ENCODE measurements at places on chromosomes 4 and X.

- no peak for DNase-seq
These were observed 64.3 kb upstream of the CD99 start for GRCh38 chrX:2626750-2627149.

DNA sequence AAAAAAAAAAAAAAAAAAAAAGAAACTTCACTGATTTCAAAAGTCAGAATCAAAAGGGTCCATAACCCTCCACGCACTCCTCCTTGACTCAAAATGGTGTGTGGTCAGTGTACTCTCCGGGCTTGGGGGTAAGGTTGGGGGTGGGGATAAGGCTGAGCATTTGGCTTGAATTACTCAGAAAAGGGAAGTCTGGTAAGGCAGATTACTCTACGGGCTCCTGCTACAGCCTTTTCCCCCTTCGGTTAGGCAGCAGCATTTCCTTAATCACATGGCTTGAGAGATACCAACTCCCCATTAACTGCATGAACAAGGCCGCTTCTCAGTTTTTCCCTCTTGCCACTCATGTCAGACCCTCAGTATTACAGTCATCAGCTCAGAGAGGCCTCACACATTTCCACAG lies 135.4 kb upstream of the DUSP21 start:
- no peak for DNase-seq

- no peak for DNase-seq
These were observed 53.7 kb upstream of the RBPJ start for GRCh38 chr4:26267087-26267486.

DNA sequence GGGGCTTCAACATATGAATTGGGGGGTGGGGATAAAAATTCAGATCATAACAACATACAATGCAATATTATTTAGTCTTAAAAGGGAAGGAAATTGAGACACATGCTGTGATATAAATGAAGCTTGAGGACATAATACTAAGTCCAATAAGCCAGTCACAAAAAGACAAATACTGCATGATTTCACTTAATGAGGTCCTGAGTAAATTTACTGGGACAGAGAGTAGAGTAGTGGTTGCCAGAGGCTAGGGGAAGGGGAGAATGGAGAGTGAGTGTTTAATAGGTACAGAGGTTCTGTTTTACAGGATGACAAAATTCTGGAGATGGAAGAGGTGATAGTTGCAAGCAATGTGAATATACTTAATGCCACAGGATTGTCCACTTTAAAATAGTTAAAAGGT lies 89.2 kb upstream of the RAPGEF2 start:
- DNase-seq = no peak

GRCh38 chrX:10615931-10616774 lies 4.2 kb downstream of the MID1 start:
- no peak for DNase-seq

GRCh38 chr4:83231620-83232076 lies 53.0 kb downstream of the COQ2 start:
- no peak for DNase-seq

GRCh38 chr4:124738994-124739393 lies 26.5 kb upstream of the ANKRD50 start:
- DNase-seq = no peak

DNA sequence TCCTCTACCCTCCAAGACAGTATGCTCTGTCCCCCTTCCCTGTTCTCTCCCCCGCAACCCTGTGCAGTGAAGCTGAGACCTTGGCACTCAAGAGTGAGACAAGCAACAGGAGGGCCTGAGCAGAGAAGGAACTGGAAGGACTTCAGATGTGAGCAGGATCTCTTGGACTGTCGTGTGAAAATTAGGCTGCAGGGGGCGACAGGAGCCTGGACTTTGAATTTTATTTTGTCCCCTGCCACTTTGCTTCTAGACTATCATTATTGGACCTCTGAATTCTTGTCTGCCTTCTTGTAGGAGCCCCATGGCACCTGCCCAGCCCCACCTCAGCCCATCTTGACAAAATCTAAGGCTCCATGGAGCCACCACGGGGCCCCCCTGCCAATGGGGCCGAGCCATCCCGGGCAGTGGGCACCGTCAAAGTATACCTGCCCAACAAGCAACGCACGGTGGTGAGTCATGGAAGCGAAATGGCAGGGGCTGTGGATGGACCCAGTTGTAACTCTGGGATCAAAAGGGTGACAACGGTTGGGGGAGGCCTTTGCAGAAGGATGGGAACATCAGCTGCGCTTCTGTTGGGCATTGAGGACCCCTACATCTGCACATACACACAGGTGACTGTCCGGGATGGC lies 1.7 kb downstream of the ARAF start:
- no peak for DNase-seq

- no peak for DNase-seq
These were observed 3.3 kb upstream of the BBS7 start for GRCh38 chr4:121873604-121874003.

GRCh38 chr4:72864898-72865297 lies 204.6 kb downstream of the COX18 start:
- no peak for DNase-seq

- DNase-seq = no peak
These were observed 1.7 kb upstream of the USP27X start for GRCh38 chrX:49877397-49878101.

- no peak for DNase-seq
These were observed 93.6 kb upstream of the PTPN13 start for GRCh38 chr4:86500527-86500926.

GRCh38 chrX:119417842-119418241 lies 18.7 kb downstream of the SLC25A43 start:
- DNase-seq = no peak

GRCh38 chr4:10534820-10535219 lies 77.6 kb upstream of the ZNF518B start:
- no peak for DNase-seq

DNA sequence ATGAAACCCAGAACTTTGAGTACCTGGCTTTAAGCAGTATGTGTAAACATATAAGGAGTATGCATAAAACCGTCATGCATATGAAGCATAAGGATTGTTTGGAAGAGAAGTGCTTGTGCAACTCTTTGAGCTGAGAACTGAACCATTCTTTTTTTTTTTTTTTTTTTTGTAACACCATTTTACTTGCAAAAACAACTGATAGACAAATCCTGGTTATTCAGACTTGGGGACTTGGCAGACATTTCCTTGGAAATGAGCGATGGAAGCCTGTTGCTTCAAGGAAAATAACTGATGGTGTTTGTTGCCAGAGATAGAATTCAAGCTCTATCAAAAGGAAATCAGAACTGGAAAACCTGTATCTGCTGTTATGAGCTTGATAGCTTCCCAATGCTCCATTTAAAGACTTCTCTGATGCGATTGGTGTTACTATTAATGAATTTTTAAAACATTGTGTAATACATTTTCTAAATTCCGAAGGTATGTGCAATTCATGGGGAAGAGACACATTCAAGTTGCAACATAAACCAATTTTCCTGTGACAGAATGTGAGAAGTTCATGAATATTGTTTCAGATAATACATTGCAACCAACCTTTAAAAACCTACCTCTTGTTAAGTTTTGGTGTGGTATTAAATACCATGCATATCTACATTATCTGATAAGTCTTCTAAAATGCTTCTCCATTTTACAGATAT lies 47.0 kb upstream of the FAT1 start:
- no peak for DNase-seq

DNA sequence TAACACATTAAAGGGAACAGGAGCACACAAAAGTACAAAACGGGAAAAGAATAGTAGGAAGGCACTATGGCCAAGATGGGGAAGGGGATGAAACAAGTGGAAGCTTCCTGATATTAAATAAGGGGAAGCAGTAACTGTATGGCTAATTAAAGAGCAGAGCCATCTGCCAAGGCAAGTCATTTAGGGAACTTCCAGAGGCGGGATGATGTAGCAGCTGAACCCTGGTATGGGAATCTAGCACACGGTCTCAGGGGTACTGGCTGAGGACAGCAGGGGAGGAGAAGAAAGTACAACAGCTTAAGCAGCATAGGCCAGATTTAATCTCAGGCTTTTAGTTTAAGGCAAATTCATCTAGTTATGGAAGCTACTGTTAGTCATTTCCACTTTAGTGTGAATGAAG lies 59.1 kb downstream of the IGFBP7 start:
- DNase-seq = no peak

- DNase-seq = no peak
These were observed 73.5 kb downstream of the CLCN5 start for GRCh38 chrX:49995795-49996455.

DNA sequence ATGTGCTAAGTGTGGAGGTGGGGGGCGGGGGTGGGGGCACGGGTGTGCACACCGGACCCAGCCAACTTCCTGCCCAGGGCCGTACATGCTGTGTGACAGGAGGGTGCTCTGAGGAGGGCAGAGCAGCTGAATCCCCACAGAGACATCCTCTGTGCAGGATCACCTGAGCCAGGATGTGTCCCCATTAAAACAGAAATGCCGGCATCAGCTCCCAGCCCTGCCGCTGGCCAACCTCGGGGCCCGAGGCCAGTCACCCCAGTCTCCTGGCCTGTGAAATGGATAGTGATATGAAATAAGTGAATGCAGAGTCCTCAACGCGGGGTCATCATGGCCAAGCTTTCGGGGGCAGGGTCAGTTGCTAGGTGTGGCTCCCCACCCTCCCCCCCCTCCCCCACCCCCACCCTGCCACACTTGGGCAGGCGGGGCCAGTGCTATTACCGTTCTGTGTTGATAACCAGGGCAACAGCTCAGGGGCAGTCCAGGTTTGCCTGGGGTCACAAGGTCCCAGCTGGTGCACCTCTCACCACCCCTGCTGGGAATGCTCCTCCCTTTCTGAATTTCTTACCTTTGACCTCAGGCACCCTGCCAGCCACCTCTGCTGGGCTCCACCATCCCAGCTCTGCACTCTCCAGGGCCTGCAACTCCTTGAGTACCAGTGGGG lies 227.2 kb upstream of the PSAPL1 start:
- DNase-seq = no peak

- no peak for DNase-seq
These were observed at the start of gene NKX1-1 for GRCh38 chr4:1406394-1406980. Gene NKX1-1 (minus strand): TSS chr4:1406442. CDS start chr4:1406442, 0 bp downstream.

GRCh38 chr4:7253837-7254236 lies 61.5 kb downstream of the SORCS2 start:
- no peak for DNase-seq

DNA sequence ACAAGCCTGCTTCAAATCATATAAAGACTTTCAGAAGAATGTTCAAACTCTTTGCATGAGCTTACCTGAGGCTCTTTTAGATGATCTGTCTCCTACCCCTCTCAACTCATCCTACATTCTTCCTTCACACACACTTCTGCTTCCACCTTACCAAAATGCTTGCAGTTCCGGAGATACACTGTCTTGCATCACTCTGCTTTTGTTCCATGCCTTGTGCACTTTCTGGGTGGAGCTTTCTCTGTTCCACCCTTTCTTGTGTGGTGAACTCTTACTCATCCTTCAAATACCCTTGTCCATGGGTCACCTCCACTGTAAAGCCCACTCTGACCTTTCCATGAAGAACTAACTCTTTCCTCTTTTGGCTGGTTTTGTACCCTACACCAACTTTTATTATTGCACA lies 18.4 kb upstream of the MGST2 start:
- DNase-seq = no peak

- no peak for DNase-seq
These were observed 292.3 kb upstream of the FSTL5 start for GRCh38 chr4:162456106-162456505.

DNA sequence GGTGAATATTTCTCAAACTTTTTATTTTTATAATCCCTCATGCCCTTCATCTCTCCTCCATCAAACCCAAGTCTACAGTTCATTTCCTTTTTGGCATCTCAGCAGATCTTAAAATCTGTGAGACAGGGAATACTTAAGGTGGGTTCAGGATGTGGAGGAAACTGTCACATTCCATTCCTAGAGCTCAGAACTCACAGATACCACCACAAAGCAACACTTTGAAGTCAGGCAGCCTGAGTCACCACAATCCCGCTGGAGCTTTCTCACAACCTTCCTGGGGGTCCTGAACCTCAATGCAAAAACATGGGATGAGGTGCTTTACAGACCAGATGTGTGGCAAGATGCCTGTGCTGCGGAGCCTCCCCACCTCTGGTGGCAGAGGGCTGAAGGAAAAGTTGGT lies 63.2 kb downstream of the HHIP start:
- no peak for DNase-seq

DNA sequence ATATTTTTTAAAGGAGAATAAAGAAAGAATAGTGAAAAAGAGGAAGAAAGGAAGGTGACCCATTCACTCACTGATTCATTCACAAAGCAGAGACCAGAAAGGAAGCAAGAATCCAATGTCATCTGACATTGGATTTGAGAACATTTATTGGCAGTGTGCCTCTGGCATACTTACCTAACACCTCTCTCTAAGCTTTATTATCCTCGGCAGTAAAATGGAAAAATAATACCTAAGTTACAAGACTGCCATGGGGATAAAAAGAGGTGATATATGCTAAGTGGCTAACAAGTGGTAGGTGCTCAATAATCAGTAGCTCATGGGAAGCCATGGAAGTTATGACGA lies 41.6 kb upstream of the PPARGC1A start:
- DNase-seq = no peak

DNA sequence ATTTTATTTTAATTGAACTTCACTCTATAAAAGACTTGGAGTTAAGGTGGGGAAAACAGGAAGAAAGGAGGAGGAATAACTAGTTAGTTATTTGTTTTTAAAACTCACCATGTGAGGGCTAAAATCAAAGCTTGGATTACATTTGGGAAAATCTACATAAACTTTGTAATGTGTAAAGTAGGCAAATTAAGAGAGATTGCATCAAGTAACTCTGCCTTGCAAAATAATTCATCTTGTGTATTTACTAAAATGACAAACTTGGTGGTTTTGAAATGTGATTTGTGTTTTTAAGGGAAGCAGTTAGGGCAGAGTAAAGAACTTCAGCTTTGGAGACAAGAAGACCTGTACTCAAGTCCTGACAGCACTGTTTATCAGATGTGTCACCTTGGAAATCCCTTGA lies 43.3 kb upstream of the RASSF6 start:
- DNase-seq = no peak

DNA sequence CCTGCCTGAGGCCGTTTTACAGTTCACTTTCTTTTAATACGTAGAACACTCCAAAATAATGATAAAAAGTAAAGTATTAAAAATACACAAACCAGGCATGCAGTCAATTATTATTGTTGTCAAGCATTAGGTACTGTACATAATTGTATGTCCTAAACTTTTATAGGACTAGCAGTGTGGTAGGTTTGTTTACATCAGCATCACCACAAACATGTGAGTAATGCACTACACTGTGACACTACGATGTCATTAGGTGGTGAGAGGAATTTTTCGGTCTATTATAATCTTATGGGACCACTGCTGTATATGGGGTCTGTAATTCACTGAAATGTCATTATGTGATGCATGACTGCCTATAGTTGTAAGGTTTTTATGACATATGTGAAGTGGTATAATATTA lies 149.5 kb upstream of the SH3RF1 start:
- no peak for DNase-seq

- no peak for DNase-seq
These were observed 8.0 kb downstream of the SFRP2 start for GRCh38 chr4:153780876-153781275.

DNA sequence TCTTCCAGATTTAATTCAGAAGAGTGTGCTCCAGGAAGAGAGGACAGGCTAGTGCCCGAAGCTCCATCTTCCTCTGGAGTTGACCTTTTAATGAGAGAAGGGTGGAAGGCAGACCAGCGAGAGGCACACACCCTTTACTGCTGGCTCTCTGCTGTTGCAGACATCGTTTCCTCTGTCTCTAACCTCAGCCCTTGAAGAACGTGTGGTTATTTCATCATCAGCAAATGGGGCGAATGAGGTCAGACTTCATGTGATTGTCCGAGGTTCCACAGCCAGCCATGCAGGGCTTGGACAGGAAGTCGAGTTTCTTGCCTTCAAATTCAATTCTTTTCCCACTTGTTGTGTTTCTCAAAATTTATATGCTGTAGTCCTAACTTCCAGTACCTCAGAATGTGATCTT lies 155.2 kb upstream of the MSX1 start:
- no peak for DNase-seq

- DNase-seq = no peak
These were observed 345.1 kb upstream of the TACR3 start for GRCh38 chr4:104064646-104065577.

Data from T-helper 22 cell (primary cell).